ENCODE measurements at places on chromosomes 2 and 18.

- DNase-seq: no peak
Measured at GRCh38 chr18:11177382-11177781, 28.0 kb upstream of the PIEZO2 start.

DNA sequence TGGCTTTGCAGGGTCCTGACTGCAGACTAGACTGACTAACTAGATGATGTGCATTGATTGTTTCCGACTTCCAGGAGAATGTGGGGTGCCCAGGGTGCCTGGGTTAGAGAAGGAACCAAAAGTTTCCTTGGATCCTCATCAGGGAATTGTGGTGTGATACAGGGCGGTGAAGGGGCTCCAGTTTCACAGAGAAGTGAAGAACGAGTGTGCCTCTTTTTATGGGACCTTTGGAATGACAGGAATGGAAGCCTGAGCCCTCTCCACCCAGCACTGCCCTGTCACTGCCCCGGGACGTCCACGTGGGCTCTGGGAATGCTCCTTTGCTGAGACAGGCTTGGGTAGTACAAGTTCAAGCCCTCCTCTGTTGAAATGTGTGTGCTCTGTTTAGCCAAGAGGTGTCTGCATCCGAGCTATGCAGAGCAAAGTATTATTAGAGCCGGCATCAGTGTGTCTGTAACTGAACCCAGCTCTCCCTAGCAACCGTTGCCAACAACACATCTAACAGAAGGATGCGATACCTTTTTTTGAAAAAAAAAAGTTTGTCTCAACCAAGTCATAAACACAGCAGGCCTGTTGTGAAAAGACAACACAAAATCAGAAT, 183.6 kb downstream of the SMAD7 start:
- no peak for DNase-seq

GRCh38 chr18:72555101-72555500, 11.0 kb upstream of the CBLN2 start:
- no peak for DNase-seq

GRCh38 chr18:51490860-51491259, 293.4 kb upstream of the MEX3C start:
- DNase-seq: no peak

DNA sequence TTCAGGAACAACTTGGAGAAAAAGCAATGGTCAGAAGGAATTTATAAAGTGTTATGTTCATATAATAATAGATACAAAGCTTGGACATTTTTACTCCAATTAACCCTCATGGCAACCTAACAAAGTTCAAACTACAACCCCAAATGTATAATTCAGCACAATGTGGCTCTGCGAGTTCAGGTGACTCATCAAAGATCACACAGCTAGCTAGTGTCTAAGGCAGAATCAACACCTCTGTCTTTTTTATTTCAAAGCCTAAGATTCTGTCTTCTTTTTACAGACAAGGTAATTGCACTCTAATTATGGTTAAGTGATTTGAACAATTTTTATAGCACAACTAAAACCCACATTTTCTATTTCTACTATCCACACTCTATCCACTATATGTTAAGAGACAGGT, 90.5 kb downstream of the CHST9 start:
- no peak for DNase-seq

DNA sequence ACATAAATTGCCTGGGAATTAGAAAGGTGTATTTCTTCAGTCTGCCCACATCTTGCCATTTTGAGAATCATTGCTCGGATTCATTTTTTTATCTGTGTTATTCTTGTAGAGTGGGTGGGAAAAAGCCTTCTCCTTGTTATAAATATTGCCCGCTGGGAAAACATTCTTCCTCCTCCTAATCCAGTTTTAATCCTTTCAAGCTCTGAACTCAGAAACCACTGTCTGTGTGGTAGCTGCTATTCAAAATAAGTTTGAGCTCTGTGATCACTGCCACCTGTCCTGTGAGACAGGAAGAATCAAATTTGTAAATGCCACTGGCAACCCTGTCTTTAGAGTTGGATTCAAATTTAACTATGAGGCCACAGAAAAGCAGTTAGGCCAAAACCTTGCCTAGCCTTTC, 1875.2 kb upstream of the PIK3C3 start:
- no peak for DNase-seq

DNA sequence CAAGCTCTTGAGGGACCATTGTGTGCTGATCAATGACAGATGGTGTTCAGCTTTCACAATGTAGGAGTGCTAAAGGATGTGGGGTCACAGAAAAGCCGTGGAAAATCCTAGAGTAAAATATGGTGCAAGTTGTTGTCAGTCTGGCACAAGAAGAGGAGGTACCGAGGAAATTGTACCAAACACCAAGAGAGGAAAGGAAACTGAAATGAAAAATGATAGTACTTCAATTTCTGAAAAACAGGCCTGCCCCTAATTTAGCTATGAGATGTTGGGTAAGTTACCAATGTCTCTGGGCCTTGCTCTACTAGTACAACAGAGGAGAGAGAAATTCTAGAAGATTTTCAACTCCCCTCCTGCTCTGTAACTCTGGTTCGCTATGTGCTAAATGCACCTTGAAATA, 78.8 kb upstream of the PELI1 start:
- no peak for DNase-seq

GRCh38 chr2:172597176-172597842, 41.4 kb downstream of the PDK1 start:
- DNase-seq: no peak

GRCh38 chr2:131016826-131017741, 76.2 kb downstream of the FAM168B start:
- no peak for DNase-seq

GRCh38 chr2:42787788-42788477, 4.5 kb downstream of the HAAO start:
- no peak for DNase-seq

DNA sequence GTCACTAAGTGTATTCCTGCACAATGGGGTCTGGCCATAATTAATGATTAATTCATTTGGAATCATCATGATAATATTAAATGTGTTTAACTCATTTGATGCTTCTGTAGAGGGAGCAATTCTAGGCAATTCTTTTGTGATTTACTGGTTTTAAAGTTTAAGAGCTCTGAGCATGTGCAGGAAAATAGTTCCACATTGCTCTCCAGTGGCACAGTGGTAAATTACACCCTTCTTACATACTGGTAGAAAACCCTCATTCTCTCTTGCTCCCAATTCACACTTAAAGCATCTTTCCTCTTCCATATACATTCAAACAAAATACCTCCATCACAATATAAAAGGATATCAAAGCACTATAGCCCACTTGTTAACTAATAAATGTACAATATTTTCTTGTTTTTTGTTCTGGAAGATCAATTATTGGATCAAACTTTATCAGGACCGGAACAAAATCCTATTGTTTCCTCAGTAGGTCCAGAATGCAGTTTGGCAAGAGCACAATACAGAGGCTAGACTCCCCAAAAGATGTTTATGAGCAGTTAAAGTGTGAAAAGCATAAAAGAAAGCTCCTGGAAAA, 844.3 kb downstream of the MBD2 start:
- DNase-seq: no peak

- no peak for DNase-seq
Measured at GRCh38 chr2:72014831-72015230, 132.8 kb downstream of the CYP26B1 start.

- peak; percentile 16 for DNase-seq
Measured at GRCh38 chr2:147182260-147182659, 662.6 kb upstream of the ACVR2A start.

DNA sequence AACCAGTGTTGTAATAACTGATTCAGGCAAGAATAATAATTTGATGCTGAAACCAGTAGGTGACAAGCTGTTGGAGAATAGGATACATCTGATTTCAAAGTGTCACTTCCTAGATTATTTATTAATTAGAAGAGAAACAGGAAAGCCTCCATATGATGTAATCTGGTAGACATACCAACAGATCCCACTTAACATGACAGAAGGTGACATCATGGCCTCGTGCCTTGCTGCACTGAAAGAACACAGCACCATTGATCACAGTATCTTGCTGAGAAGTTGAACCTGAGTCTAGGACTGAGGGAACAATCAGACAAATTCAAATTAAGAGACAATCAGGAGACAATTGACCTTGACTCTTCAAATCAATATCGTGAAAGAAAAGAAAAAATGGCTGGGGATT, 131.6 kb upstream of the DLGAP1 start:
- no peak for DNase-seq

- no peak for DNase-seq
Measured at GRCh38 chr2:116224610-116225009, 1589.9 kb upstream of the DDX18 start.

DNA sequence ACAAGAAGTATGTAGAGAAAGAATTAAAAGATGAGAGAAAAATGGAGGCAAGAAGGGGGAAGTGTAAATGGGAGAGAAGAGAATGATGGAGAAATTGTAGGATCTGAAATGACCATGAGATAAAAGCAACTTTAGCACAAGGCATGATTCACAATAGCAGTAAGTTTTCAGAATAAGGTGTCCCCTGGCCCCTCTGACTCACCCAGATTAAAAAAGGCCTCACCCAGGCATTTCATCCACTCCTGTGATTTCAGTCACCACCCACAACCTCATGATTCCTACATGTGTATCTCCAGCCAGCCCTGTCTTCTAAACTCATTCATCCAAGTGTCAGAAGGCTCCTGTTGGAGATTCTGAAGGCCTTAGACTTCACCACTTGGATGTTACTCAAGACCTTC, 56.6 kb downstream of the SP100 start:
- DNase-seq: no peak

DNA sequence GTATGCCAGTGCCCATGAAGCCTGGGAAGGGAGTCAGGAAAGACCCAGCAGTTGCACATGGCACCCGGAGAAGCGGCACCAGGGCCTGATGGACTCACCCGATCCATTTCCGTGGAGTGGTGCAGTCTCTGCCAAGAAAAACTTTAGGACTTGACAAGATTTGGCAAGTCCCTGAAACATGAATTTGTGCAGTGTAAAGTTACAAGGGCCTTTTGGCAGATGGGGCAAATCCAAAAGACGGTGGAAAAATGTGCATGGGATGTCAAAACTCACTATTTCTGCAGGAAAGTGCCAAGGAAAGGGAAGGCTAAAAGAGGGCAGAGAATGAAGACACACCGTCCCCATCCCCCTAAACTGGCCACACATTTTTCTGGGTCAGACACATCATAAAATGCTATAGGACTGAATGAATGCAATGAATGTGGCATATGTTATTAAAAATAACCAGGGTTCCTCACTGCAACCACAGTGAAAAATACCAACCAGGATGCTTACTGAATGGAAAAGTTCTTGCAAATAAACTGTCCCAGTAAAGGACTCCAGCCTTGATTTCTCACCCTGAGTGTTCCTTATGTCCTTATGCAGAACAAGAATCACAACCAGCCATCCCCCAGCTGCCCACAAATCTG, 173.5 kb upstream of the SIX2 start:
- DNase-seq: no peak

DNA sequence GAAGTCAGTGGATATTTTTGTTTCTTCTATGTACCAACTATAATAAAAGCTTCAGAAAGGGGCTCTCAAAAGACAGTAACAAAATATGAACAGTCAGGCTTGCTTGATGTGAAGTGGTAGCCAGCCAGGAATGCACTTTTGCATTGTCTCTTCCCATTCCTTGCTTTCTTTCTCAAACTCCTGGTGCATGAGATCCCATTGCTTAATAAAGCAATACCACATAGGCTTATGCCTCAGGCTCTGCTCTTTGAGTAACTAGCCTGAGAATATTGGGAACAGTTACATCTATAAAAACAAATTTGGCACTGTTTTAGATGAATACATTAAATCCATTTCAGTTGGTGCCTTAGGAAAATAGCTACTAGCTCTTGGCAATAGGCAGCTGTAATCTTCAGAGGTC, 62.6 kb upstream of the ST6GAL2 start:
- DNase-seq: no peak

GRCh38 chr18:47799376-47799775, 131.1 kb downstream of the SMAD2 start:
- no peak for DNase-seq

DNA sequence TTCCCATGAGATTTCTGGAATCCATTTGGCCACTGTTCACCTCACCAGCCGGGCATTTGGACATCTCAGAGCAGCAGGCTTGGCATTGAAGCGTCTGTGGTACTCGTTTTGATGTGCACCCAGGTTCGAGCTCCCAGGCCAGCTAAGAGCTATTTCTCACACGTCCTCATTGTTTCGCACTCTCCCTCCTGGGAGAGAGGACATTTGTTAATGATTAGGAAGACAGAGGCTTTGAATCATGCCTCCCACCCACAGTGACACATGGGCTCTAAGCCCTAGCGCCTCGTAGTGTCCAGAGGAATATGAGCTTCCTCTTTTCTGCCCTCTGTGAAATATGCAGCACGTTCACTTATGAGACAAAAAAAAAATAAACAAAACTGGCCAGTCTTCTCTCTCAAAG, 361.8 kb downstream of the RND3 start:
- DNase-seq: no peak

DNA sequence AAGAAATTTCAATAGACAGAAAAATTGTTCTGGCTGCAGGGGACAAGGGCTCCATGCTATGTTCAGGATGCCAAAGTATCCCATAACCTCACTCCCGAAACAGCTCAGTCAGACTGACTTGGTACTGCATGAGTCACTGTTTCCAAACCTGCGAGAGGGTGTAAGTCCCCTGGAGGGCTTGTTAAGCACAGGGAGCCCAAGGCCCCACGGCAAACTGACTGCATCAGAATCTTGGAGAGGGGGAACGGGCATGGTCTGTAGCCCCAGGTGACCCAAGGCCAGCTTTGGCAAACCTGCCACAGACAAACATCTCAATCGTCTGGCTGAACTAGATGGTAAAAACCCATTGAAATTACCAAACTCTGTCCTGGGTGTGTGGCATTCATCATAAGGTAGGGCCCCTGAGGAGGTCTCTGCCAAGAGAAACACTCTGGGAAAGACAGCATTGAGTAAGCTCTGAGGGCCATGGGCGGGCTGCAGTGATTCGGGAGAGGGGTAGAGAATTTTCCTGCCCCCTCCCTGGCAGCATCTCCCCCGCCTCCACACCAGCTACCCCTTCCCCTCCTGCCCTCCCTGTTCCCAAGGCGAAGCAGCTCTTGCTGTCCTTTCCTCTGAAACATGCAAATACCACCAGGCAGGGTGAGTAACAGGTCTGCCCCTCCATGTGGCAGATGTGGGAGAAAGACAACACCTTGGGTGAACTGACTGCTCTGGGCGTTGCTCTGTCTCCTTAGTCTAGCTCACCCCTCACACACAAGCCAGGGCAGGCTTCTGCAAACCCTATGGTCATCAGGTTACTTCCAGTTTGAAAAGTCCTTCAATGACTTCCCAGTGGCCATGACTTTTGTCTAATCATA, 274.7 kb upstream of the SIX2 start:
- no peak for DNase-seq

- no peak for DNase-seq
Measured at GRCh38 chr18:686339-687111, 25.9 kb downstream of the ENOSF1 start.
